ENCODE measurements at places on chromosomes 6 and 20. TPM values are rescaled to one million over a fixed set of nuclear protein-coding genes. Genes with fewer than 3 reads are reported as not detected.

The TRIM31 gene
- not detected for total RNA-seq

The F13A1 gene
- 10.4 TPM for total RNA-seq

The SCUBE3 gene
- 3.9 TPM for total RNA-seq

The PTCRA gene
- total RNA-seq: not detected

The OSER1 gene
- 36.0 TPM for total RNA-seq

The TTK gene
- total RNA-seq: 10.1 TPM

The IL17A gene
- not detected for total RNA-seq

The EEF1A1 gene
- total RNA-seq: 13,490 TPM

The SLC4A11 gene
- total RNA-seq: not detected

The PTK6 gene
- total RNA-seq: not detected

The SAMD5 gene
- total RNA-seq: 26.3 TPM

The KHDC1 gene
- total RNA-seq: 7.8 TPM

The HRH3 gene
- 2.3 TPM for total RNA-seq

The TXLNB gene
- 1.2 TPM for total RNA-seq

The KIAA1755 gene
- total RNA-seq: 1.8 TPM

The SLC26A8 gene
- 9.0 TPM for total RNA-seq

The PTPRA gene
- total RNA-seq: 175 TPM
